Bronchus fibroblast of lung (primary cell): ENCODE measurements at places on chromosomes 4 and X. TPM values are rescaled to one million over a fixed set of nuclear protein-coding genes. Genes with fewer than 3 reads are reported as not detected.

NSG1 gene
- total RNA-seq, result 0.59 and 0.84 TPM in 2 replicates

GC gene
- total RNA-seq, result not detected in 2 replicates

MID1IP1 gene
- 97.5 and 98.5 TPM in 2 replicates for total RNA-seq

SCRG1 gene
- under 0.01 TPM in 1 of 2 replicates, not detected in the other for total RNA-seq

RS1 gene
- not detected in 2 replicates for total RNA-seq
